Adipocyte (in vitro differentiated cells): ENCODE measurements at places on chromosomes 16 and 17.

DNA sequence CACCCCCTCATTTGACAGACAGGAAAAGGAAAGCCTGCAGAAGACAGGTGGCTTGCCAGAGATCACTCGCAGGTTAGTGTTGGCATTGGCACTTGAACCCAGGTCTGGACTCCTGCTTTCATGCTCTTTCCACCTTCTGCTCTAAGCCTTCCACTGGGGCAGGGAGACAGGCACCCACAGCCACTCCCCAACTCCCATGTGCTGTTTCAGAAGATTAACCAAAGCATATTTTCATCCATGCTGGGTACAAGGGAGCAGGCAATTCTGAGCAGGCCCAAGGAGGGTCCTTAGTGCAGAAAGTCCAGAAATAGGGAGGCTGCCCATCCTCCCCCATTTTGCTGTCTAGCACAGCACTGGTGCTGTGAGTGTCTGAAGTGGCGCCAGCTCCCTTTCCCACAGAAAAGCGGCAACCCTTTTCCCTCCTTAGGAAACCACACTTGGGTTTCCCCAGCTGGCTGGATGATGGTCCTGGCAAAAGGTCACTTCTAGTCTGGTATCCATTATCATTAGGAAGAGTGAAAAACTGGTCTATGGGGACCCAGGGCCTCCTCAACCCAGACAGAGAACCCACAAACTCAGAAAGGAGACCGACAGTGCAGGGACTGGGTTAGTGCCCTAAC is 2.0 kb upstream of the CAVIN1 start:
- DNase-seq: peak; percentile 27

- peak; percentile 91 for DNase-seq
These were observed 634 bp downstream of the KANSL1 start for GRCh38 chr17:46192439-46193150.

DNA sequence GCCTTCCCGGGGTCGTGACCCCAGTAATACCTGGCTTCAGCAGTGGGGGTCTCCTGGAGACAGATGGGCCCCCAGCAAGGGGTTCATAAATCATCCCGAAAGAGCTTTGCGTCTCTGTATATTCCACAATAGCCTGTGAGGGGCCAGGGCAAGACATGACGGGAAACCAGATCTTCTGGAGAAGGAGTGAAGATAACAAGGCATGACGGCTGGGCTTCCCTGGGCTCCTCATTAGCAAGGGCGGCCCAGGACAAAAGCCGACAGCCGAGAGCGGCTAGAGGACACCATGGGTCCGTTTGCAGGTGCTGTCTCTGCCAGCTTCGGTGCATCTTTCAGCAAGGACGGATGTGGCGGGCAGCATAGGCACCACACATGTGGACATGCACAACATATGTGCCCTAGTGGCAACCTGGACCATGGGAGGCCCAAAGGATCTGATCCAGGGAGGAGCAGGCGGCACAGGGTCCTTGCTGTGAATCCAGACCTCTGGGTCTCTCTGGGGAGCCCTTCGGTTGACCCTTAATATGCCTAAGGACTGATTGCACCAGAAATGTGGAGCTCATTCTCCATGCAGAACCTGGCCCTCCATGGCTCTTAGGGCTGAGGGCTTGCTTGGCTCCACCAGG is 136.9 kb upstream of the FOXF1 start:
- DNase-seq: no peak

GRCh38 chr17:559551-560431 is 154.8 kb downstream of the VPS53 start:
- DNase-seq: peak; percentile 66

DNA sequence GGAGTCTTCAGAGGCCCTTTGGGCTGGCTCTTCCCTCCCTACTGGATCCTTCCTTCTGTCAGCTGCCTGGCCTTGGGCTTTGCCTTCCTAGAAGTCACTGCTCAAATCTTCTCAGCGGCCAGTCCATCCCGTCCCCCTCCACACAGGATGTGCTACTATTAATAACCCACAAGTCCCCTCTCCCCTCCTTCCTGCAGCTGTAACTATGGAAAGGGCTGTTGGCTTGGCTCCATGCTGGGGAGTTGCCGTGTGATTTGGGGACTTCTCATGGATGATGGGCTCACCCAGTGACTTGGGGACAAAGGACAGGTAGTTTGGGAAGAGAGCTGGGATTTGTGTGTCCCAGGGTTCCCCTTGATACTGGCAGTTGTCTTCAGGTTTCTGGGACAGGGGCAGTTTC is 19.4 kb downstream of the TMEM94 start:
- no peak for DNase-seq

DNA sequence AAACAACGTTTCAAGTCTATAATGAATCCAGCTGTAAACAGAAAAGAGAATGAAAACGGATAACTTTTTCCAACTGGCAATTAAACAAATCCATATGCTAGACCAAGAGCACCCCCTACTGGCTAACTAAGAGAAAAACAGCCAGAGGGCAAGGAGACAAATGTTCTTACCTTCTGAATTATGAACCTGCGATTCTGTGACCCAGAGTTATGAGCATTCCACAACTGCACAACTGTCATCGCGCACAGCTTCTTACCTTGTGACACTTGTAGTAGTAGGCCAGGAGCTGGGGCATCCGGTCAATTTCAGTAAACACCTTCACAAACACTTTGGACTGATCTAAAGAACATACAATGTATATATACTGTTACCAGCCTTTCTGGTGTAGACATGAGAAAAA is 18.6 kb downstream of the COG7 start:
- DNase-seq: peak; percentile 86

DNA sequence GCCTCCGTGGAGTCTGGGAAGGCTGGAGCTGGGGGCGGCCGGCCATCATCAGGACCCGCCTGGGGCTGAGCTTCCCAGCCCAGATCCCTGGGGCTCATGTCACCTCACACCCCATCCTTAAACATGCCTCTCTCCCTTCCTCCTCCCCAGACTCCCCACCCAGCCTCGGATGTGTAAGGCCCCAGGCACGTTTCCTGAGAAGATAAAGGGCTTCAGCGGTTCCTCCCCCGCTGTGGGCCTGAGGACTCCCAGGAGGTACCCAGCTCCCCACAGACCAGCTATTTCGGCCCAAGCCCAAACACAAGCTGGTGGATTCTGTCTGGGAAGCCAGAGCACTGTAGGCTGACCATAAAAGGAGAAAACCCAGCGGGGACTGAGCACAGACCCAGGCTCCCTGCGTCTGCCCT is 49.2 kb downstream of the MYH11 start:
- DNase-seq: peak; percentile 11

DNA sequence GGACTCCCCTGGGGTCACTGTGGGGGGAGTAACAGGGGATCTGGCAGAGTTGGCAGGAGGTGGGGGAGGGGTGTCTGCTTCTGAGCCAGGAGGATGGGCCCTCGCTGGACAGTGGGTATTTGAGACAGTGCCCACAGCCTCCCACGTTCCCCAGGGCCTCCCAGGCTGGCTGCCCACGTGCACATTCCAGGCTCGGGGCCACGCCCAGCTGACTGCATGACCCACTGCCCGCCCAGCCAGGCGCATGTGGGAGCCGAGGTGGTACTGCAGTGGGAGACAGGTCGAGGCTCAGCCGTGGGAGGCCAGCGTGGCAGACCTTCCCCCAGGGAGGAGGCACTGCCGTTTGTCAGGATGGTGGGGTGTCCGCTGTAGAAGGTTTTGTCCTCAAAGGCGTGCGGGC is 38.8 kb downstream of the BAHCC1 start:
- peak; percentile 40 for DNase-seq

DNA sequence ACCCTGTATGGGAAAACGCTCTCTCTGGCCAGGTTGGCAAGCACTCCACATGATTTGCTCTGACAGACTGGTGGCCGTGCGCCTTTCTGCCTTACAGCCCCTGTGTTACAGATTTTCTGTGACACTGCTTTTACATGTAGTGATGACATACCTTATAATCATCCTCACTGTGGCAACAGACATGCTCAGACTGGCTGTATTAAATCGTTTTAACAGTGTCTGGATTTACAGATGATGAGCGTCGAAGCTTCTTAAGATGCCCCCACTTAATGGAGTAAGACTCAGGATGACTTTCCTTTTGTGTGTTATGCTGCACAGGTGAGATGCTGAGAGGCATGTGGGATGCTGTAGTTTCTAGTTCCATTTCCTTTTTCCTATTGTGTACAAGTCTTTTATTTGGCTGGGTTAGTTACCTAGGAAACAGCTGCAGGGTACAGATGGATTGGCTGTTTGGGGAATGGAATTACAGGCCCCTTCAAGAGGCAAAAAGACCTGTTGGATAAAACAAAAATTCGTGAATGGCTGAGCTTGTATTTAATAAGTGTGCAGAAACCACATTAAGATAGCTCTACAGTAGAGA is 20.9 kb upstream of the VWA3A start:
- DNase-seq: no peak

- no peak for DNase-seq
These were observed 3.5 kb upstream of the MRPL38 start for GRCh38 chr17:75908201-75908600.

GRCh38 chr17:78823282-78824046 is 17.1 kb downstream of the USP36 start:
- DNase-seq: no peak

GRCh38 chr16:63617990-63618763 is 1503.7 kb downstream of the CDH11 start:
- no peak for DNase-seq

- DNase-seq: peak; percentile 67
These were observed 348.3 kb downstream of the CPPED1 start for GRCh38 chr16:12455287-12455798.

- DNase-seq: peak; percentile 64
These were observed 58.9 kb upstream of the EFCAB3 start for GRCh38 chr17:62321451-62321850.

- no peak for DNase-seq
These were observed 45.9 kb downstream of the TMEM114 start for GRCh38 chr16:8544406-8544805.

GRCh38 chr16:22770866-22771265 is 43.1 kb upstream of the HS3ST2 start:
- DNase-seq: no peak

GRCh38 chr17:58997756-58998553 is 108.7 kb downstream of the TRIM37 start:
- peak; percentile 18 for DNase-seq

DNA sequence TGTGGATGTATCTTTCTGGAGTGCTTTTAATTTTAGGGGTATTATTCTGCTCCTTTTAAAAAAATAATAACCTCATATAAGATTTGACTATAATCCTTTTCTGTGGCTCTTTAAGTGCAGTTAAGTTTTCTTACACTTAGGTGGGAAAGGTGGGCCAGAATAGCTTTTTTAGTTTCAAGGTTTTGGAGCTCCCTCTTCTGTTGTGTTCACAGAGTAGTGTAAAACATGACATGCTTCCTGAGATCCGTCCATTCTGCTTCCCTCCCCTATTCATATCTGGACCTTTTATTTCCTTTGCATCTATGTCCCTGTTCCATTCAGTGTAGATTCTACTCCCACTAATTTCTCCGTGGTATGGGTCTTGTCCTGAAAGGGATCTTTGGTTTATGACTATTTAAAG is 12.8 kb downstream of the LRRC36 start:
- DNase-seq: peak; percentile 56

DNA sequence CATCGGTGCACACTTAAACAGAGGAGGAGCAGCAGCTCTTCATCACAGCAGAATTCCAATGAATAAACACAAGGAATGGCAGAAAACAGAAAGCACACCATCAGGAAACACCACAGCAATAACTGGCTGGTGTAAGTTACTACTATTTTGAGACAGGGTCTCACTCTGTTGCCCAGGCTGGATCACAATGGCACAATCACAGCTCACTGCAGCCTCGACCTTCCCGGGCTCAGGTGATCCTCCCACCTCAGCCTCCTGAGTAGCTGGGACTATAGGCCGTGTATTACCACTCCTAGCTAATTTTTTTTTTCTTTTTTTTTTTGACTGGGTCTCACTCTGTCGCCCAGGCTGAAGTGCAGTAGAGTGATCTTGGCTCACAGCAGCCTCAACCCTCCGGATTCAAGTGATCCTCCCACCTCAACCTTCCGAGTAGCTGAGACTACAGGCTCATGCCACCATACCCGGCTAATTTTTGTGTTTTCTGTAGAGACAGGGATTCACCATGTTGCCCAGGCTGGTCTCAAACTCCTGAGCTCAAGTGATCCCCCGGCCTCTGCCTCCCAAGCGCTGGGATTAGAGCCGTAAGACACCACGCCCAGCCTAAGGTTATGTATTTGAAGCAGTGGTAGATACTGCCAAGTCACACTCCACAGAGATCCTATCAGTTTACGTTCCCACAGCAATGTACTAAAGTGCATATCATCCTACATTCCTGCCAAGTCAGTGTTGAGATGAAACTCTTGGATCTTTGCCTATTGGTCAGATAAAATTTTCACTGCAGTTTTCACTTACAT is 20.7 kb downstream of the TRAP1 start:
- DNase-seq: peak; percentile 80

- no peak for DNase-seq
These were observed 506.7 kb downstream of the HAPSTR1 start for GRCh38 chr16:9597967-9598730.

DNA sequence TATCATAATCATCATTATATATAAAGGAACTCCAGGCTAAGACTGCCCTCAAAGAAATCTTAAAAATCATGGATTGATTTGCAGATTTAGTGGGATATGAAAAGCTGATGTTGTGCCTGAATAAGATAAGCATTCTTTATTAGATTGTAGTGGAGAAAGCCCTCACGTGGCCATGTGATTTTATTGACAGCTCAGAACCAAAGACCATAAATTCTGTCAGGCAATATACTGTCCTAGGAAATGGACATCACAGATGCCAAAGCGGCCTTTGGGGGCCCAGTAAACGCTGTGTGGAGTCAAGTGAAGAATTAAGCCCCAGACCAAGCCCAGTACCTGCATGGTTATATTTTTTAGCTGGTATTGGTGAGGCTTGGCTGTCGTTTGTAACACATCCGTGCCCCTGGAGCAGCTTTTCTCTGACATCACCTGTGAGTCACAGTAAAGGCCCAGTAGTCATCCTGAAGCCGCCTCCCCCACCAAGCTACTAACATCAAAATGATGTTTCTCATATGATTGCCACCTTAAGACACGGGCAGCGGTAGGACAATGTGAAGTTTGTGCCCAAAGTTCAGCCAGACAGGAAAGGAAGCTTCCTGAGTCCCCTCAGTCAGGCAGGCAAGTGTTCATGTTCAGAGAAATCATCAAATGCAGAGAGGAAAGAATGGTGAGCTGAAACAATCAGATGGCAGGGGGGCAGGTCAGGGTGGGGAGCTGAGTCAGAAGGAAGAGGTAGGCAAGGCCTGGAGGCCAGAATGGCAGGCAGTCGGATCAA is 209.4 kb downstream of the IRX3 start:
- peak; percentile 25 for DNase-seq

DNA sequence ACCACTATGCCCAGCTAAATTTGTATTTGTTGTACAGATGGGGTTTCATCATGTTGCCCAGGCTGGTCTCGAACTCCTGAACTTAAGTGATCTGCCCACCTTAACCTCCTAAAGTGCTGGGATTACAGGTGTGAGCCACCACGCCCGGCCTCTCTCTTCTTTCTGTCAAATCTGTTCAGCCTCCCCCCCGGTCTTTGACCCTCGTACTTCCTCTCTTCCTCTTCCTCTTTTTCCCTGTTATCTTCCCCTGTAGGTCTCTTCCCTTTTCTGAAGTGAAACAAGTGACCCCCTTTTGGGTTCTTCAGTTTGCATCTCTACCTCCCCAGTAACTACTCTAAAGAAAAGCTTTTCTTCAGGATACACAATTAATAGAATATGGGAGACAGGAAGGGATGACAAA is 31.7 kb upstream of the DHX40 start:
- DNase-seq: no peak
